ENCODE measurements at places on chromosomes 2 and 18.

- DNase-seq, result no peak
These were observed 5.2 kb downstream of the RAPGEF4 start for GRCh38 chr2:172740856-172741255.

GRCh38 chr2:205030695-205031094 is 485.4 kb downstream of the PARD3B start:
- DNase-seq, result no peak

GRCh38 chr2:96108541-96109360 is 7.6 kb downstream of the ADRA2B start:
- DNase-seq, result no peak

DNA sequence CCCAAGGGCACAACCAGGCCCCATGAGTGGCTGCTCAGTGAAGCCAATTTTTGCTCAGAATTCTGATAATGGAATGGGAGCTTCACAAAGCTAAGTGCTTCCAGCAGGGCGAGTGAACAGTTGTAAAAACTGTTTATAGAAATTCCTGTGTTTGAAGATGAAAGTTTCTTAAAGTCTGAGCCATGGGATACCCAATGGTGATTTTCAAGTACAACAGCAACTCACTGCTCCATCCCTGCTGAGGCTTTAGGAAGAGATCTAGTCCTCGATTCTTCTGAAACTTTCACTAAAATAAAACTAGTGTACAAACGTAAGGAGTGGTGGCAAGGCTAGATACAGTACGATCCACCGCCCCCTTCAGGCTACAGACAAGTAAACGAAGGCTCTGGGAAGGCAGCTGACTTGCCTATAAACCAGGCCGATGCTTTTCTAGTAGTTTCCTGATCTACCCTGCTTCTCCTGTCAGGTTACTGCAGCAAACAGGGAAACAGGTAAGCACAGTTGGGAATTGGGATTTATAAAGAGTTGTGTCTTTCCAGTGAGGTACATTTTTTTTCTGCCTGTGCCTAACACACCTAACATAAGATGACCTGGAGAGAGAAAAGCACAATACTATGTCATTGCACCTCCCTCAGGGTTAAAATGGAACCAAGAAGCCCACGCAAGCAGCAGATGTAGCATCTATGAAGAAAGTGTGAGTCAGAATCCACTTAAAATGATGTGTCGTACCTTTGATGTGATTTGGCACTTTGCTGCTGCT is 108.7 kb downstream of the UXS1 start:
- DNase-seq, result no peak

Measured in anterior cingulate cortex (tissue), 58 donors.